Smooth muscle cell of the brain vasculature (primary cell): ENCODE measurements at places on chromosomes 13 and 19.

- DNase-seq = no peak
Measured at GRCh38 chr13:83450591-83450990, 431.7 kb downstream of the SLITRK1 start.

- no peak for DNase-seq
Measured at GRCh38 chr13:53408847-53409568, 380.4 kb downstream of the OLFM4 start.

DNA sequence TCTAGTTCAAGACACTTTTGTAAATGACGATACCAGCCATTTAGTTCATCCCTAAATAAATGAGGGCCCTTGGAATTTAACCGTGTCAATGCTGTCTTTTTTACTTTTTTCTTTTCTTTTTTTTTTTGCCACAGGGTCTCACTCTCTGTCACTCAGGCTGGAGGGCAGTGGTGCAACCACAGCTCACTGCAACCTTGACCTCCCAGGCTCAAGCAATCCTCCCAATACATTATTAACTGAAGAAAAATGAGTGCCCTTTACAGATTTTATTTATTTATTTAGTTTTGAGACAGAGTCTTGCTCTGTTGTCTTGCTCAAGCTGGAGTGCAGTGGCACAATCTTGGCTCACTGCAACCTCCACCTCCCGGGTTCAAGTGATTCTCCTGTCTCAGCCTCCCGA, 2.9 kb upstream of the MED4 start:
- DNase-seq = no peak

- DNase-seq = no peak
Measured at GRCh38 chr19:53394522-53394973, 401 bp upstream of the ZNF765 start.

DNA sequence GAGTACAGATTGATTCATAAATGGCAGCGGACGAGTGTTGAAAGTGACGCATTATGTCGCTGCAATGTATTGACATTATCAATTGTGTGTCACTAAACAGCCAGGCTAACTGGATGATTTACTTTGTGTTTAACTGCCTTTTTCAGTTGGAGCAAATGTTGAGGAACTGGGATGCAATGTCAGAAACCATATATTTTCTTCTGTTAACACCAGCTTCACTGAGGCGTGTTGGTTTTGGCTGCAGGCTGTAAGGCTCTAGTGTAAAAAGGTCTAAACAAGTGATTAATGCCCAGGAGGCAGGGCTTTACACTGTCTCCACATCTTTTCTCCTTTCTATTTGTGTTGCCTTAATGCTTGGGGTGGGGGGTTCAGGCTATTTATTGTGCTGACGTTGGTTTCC, 80.1 kb downstream of the GGACT start:
- DNase-seq = no peak

DNA sequence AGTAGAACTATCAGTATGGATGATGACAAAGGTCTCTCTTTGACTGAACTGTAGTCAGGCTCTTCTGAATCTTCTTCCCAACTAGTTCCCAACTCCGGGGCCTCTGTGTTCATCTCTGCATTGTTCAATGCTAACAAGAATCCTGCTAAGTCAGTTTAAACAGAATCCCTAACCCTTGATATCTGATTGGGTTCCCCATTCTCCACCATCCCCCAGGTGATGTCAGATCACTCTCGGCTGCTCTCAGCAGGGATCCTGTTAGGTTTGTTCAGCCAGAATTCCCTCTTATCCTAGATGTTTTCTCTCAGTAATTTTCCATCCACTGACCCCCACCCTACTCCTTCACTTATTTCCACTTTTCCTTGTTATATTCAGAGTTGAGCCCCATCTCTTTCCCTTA, 223.6 kb downstream of the RGCC start:
- DNase-seq = no peak

GRCh38 chr13:99281811-99282263, 23.7 kb upstream of the GPR18 start:
- no peak for DNase-seq

- no peak for DNase-seq
Measured at GRCh38 chr13:59210543-59210942, 953.2 kb downstream of the DIAPH3 start.

GRCh38 chr13:52899206-52899605, 50.8 kb upstream of the PCDH8 start:
- no peak for DNase-seq

DNA sequence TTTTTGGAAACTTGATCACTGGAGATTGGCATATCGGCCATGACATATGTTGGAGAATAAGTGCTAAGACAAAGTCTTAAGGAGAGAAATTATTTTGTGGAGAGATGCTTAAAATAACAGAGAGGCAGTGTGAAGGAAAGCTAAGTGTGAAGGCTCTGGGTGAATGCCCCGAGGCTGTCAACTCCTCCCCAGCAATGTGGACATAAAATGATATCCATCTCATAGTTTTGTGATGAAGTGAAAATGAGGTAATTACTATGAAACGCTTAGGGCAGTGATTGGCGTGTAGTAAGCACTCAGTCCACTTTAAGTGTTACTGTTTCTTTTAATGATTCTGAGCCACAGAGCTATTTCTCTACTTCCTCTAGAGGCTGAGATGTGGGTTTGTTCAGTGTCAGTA, 195.8 kb upstream of the KLF12 start:
- DNase-seq = no peak

GRCh38 chr13:37207691-37208451, 102.4 kb upstream of the CSNK1A1L start:
- DNase-seq = no peak

DNA sequence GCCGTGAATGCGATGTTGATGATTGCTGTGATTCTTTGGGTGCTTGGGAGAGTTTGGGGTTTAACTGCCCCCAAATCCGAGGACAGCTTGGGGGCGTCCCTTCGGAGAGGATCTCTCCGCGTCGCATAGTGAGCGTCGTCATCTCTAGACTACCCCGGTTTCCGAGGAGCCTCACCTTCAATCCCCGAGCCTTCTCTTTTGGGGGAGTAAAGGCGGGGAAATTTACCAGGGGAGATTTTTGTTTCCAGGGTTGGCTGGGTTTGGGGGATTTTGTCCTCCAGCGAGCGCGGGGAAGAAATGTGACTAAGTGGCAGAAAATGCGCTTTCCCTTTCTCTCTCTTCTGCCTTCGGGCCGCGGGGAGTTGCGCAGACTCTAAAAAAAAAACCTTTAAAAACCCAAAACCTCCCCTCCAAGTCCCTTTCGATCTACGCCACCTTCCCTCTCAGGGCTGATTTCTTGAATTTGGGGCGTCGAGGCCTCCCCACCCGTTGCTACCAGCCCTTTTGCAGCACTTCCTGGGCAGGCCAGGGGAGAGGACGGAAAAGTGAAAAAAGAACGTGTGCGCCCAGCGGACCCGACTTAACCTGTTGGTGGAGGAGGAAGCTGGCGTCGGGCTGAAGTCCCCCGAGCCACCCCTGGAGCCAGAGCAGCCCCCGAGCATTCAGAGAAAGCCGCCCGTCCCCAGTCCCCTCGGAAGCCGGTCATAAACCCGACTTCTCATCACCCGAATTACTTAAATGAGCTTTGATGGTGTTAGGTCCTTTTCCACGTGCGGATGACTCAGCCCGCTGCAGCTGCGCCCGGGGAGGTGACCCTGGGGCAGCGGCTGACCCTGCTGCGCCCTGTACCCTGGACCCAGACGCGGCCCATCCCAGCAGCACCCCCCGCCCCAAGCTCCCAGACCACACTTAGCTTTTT, 17.7 kb downstream of the NFIX start:
- DNase-seq = no peak

GRCh38 chr13:66895780-66896179, 334.4 kb downstream of the PCDH9 start:
- no peak for DNase-seq

DNA sequence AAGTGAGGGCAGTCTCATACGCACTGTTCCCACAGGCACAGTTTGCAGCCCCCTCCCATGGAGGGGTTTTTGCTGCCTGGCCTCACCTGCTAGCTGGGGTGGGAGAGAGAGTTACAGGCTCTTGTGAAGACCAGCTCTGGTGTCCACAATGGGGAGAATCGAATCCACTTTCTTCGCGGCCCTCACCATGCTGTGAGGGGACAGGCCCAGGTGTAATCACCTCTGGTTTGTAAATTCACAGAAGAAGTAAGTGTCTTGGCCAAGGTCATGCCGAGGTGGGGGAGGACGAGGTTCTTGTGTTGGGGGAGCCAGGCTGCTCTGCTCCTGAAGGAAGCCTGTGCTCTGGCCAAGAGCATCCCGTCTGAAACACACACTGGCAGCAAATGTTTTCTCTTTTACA, 39.5 kb downstream of the TEX29 start:
- DNase-seq = no peak
